ENCODE measurements at places on chromosomes 4 and X.

GRCh38 chrX:20594985-20595384, 328.3 kb upstream of the RPS6KA3 start:
- no peak for DNase-seq

DNA sequence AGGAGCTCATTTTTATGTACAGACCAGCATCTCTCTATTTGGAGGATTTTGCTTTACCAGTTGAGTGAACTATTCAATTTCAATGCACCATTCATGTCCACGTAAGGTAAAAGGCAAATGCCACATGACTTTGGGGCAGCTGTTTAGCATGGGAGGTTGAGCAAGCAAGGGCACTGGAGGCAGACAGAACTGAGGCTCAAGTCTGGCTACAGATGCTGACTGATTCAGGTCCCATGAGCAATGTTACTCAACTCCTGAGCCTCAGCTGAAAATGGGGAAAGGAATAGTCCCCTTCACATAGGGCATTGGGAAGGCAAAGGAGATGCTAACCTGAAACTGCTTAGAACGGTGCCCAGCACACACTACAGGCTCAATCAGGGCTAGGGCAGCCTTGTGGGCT, 93.0 kb upstream of the MTM1 start:
- DNase-seq: no peak

- DNase-seq: no peak
Observed at GRCh38 chrX:84710611-84711010, 208.4 kb upstream of the HDX start.

- no peak for DNase-seq
Observed at GRCh38 chrX:14228611-14229010, 198.9 kb upstream of the GEMIN8 start.

- no peak for DNase-seq
Observed at GRCh38 chrX:134891652-134892051, 99.1 kb upstream of the SMIM10 start.

DNA sequence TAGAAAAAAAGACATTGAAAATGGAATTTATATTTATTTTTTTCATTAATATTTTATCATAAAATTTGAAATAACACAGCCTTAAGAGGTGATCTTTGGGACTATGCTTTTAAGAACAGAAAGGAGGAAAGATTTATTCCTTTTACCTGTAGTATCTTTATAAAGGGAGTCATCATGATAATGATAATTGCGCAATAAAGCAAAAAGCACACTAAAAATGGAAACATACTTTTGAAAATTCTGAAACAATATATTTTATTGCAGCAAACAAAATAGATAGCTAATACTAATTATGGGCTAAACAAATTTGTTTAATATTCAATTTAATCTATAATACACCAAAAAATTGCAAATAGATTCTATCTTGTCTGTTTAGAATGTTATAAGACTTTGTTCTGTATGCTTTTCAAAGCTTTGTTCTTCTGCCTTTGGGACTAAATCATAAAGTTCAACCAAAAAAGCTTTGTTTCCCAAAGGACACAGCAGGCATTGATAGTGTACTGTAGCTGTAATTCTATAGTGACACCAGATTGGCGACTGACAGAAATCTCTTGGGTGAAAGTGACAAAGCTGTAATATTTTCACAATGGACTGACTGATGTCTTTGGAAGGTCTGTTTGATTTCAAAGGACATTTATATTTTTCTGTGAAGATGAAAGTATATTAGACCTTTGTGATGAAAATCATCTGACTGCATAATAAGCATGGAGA, 2156.6 kb upstream of the TENM3 start:
- DNase-seq: no peak

- no peak for DNase-seq
Observed at GRCh38 chrX:40171513-40172400, 74.0 kb upstream of the BCOR start.

- DNase-seq: no peak
Observed at GRCh38 chrX:37993176-37993575, 13.2 kb upstream of the SYTL5 start.

- no peak for DNase-seq
Observed at GRCh38 chrX:113726466-113726865, 857.4 kb upstream of the HTR2C start.

DNA sequence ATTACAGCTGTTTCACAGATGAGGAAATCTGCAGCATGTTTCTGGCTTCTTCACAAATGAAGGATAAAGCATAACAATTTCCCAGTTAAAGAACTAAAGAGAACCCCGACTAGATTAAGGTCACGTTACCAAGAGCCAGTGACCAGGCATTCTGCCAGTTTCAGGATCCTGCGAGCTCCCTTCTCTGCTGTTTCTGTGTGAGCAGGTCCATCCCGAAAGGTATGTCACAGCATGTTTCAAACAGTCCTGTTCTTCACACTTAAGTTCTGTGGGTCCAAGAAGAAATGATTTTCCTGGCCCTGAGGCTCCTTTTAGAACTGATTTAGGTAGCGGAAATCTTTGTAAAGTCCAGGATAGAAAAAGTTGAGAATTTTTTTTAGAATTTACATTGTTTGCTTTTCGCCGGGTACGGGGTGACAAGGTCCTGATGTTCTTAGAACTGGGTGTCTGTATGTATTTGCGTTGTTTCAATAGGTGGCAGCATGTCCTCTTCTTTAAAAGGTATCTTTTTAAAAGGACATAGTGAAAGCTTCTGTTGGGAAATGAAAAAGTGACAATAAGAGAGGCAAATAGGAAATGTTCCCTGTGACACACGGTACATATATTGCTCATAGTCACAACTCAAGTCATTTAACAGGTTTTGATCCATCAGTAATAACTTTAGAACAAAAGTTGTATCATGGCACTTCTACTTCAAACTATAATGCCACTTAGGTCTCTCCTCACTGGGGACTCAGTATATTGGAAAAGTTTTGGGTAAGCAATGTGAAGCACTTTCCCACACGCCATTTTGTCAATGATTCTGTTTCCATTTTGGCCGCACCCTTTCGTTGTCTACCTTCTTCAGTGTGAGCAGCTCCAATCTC, 18.4 kb downstream of the IL21 start:
- no peak for DNase-seq

DNA sequence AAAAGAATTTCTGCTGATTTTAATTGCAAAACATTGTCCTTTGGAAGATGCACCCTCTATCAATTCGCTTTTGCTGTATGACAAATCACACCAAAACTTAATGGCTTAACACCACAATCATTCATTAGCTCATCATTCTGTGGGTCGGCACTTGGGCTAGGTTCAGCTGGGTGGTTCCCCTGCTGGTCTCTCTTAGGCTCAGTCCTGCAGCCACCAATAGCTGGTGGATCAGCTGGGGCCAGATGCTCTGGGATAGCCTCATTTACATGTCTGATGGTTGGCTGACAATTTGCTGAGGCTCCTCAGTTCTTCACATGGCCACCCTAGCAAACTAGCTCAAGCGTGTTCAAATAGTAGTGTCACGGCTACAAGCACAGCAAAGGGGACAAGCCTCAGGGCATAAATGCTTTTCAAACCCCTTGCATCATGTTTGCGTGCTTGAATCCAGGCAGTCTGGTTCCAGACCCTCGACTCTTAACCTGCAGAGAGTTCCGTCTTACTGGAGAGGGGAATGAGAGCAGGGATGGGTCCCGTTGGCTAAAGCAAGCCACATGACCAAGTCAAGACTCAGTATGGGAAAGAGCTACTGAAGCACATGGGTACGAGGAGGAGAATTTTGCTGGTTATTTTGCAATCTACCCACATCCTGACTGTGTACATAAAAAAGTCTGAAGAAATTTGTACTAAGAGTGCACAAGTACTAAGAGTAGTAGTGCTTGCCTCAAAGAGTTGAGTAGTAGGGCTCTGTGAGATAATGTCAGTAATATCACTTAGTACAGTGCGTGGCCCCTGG, 7.5 kb upstream of the ACSL1 start:
- no peak for DNase-seq

- DNase-seq: no peak
Observed at GRCh38 chr4:36374836-36375511, 93.6 kb downstream of the DTHD1 start.

- no peak for DNase-seq
Observed at GRCh38 chrX:37378404-37378803, 29.2 kb downstream of the PRRG1 start.

DNA sequence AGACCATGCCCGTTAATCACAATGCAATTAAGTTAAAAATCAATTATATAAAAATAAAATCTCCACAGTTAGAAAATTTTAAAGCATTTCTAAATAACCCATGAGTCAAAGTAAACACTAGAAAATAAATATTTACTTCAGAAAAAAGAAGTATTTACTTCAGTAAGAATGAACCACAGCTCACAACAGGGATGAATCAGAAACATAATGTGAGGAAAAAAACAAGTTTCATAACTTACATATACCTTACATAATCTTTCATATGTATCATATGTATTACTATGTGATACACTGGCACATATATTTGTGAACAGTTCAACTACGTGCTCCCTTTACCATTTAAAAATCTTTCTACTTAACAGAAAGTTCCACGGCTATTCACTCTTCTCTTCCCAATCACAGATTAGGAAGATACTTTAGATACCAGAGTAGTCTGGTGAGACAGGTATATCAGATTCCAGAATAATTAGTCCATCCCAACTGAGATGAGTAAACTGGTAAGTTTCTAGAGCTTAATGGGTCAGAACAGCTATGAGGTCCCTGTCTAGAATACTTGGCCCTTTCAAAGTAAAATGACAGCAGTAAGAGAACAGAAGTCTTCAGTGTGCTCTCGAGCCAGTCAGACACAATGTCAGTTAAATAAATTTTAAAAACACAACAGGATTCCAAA, 70.3 kb downstream of the SH3RF1 start:
- no peak for DNase-seq

GRCh38 chr4:73895201-73896175, 26.3 kb downstream of the CXCL1 start:
- DNase-seq: no peak

- no peak for DNase-seq
Observed at GRCh38 chrX:132092439-132093065, 35.3 kb downstream of the FRMD7 start.

GRCh38 chr4:173264245-173264644, 69.9 kb downstream of the HMGB2 start:
- DNase-seq: no peak

- no peak for DNase-seq
Observed at GRCh38 chr4:14152834-14153519, 525.5 kb upstream of the BOD1L1 start.

DNA sequence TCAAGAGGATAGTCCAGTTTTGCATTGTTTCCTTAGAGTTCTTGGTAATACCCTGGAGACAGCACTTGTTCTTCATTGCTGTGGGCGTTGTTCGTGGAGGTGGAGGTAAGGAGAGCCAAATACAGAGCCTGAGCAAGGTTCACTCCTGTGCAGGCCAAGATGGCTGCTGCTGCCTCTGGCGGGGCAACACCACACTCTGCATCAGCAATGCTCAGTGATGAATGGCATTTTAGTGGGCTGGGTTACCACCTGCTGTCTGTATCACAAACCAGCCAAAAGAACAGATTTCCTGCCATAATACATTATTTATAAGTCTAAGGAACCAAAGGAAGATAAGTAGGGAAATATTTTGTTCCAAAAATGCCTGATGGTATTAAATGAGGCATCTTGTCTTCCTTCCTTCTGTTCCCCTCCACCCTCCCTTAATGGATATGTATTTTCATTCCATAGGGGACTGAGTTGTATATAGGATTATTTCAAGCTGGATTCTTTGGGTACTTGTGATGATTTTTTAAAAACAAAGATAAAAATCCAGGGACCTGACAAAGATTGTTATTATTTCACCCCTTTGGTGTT, 61.6 kb upstream of the LIMCH1 start:
- no peak for DNase-seq

DNA sequence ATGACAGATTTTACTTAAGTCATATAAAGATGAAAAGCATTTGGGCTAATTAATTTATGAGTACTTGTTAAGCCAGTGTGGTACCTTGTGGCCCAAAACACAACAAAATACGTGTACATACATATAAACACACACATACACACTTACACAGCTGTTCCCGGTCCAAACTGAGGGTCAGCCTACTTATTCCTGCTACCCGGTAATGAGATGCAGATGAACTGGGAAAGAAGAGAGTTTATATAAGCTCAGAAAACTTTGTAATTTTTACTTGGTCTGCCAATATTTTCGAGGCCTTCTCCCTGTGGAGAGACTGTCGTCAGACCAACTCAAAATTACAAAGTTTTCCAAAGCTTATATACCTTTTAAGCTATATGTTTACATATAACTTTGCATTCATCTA, 25.8 kb upstream of the PBDC1 start:
- no peak for DNase-seq

DNA sequence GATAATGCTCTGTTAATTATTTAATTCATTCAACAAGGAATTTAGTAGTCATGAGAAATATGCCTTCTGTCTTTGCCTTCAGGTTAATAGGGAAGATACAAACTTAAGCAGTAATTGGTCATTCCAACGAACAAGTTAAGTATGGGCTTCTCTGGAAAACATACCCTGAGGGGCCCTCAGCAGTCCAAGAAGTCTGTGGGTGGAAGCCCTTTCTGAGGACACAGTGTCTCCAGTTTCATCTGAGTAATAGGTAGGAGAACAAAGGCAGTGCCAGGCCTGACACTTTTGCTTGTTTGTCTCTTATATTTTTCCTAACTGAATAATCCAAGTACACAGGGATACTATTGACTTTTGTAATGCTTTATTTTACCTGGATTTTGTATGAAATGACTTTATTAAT, 262.5 kb downstream of the FBXW7 start:
- DNase-seq: no peak

GRCh38 chr4:186727977-186728519, 4.4 kb upstream of the FAT1 start:
- DNase-seq: no peak

GRCh38 chr4:105543881-105544280, 8.5 kb upstream of the ARHGEF38 start:
- DNase-seq: no peak

- no peak for DNase-seq
Observed at GRCh38 chr4:13917015-13917414, 289.5 kb upstream of the BOD1L1 start.

DNA sequence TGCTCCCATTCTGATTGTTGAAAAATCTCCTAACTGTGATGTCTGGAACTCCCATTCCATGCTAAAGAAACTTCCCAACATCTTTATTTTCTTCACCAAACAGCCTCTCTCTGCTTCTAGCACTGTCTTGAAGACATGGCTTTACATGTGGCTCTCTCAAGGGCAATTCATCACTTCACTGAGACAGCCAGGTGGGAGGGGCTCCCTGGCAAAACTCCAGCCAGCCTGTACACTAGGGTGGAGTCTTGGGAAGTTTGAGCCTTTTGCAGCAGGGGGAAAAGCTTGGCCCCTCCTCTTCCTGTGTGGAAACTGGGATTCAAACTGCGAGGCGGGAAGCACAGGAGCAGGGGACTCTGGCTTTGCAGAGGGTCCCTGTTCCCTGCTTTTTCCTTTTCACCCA, 130.5 kb upstream of the TTC29 start:
- DNase-seq: no peak

- DNase-seq: no peak
Observed at GRCh38 chrX:16737024-16737423, 17.6 kb downstream of the SYAP1 start.

DNA sequence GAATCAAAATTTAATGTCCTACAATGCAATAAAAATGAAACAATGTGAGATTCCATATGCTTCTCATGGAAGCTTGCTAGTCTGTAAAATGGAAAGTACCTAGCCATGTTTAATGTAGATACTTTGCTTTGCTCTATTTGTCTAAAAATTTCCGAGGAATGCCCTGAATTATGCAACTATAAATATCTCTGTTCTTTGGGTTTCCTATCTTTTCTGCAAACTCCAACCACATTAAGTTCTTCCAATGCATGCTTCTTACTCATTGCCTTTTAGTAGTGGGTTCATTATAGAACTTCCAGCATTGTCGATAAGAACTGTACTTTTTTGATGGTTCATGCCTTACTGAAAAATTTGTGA, 178.3 kb downstream of the RASL11B start:
- DNase-seq: no peak

Data from anterior cingulate cortex (tissue), 58 donors.